ENCODE measurements at places on chromosomes 6 and 20.

- DNase-seq, result no peak
These were observed 34.8 kb upstream of the RUNX2 start for GRCh38 chr6:45293306-45293705.

DNA sequence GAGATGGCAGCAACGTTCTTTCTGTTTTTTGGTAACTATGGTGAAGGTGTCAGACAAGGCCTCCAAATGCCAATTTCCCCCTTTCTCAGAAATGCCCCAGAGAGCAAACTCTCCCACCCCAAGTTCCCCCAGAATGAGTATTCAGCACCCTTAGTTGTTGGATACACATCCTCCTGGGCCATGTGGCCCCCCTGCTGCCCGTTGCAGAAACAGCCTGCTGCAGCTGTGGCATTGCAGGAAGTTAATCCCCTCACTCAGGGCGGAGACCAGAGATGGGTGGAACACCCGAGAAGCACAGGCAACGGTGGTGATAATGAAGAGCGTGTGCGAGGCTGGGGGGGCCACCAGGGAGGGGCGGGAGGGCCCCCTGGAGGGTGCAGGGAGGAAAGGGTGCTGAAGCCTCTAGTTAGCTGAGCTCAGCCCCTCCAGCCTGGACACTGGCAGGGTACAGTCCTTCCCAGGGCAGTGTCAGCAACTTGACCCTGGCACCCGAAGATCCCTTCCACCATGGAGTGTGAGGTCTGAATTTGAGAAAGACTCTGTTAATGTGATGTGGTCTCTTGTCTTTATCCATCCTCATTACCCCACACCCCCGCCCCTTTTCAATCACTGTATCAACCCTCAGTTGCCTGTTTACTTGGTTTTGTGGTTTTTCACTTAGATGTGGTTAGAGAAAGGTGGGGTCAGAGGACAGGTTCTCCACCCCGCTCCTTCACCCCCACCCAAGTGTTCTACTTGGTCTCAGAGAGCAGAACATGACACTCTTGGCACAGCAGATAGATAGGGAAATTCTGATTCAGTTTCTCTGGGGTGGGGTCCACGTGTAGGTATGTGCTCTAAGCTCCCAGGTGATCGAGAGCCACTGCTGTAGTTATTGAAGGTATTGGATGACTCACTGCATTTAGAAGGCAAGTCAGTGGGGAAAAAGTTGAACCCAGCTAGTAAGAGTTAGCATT lies 208.8 kb upstream of the SUPT3H start:
- DNase-seq, result no peak

- peak; percentile 10 for DNase-seq
These were observed 398.8 kb downstream of the ESR1 start for GRCh38 chr6:152206072-152206818.

- no peak for DNase-seq
These were observed 57.6 kb upstream of the FOXQ1 start for GRCh38 chr6:1254326-1254725.

GRCh38 chr6:163405412-163406309 lies 8.9 kb upstream of the QKI start:
- DNase-seq, result no peak

- DNase-seq, result no peak
These were observed 196.2 kb upstream of the THEMIS start for GRCh38 chr6:128097009-128097408.

- DNase-seq, result no peak
These were observed 587.4 kb downstream of the GRIK2 start for GRCh38 chr6:101980924-101981323.

DNA sequence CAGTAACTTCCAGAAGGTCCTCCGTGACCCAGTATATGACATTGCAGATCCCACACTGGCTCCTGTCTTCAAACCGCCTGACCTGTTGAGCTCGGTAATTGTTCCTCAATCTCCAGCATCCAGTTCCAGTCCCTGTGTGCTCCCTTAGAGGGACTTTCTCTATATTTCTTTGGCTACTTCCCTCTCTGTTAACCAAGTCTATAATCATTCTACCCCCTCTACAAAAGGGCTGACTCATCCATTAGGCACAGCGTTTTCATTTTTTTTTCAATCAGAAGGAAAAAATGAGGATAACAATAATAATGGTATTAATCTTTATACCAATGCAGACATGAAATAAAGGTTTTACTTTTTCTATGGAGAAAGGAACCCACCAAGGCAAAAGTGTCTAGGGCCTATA lies 69.3 kb downstream of the FAM229B start:
- DNase-seq, result no peak

DNA sequence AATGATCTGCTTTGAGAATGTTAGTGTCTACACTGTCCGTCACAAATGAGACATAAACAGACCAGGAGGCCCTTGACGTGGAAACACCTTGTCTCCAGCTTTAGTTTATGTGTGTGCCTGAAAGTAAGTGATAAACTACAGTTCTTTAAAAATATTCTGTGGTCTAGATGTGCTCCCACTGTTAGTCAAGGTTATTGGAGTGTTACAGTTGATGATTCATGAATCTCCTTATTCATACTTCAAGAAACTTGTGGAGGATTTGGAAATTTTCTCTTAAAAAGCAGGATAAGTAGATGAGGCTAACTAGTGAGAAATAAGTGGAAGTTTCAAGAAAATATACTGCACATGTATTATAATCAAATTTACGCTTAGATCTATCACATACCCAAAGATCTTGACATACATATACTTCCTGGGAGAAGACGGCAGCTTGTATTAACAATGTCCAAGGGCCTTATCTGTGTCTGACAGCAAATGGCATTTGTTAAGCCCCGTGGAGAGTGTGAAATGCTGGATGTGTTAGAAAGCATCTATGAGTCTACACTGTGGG lies 90.5 kb upstream of the MBOAT1 start:
- DNase-seq, result no peak

GRCh38 chr20:380763-381580 lies 412 bp downstream of the TRIB3 start:
- peak; percentile 16 for DNase-seq

DNA sequence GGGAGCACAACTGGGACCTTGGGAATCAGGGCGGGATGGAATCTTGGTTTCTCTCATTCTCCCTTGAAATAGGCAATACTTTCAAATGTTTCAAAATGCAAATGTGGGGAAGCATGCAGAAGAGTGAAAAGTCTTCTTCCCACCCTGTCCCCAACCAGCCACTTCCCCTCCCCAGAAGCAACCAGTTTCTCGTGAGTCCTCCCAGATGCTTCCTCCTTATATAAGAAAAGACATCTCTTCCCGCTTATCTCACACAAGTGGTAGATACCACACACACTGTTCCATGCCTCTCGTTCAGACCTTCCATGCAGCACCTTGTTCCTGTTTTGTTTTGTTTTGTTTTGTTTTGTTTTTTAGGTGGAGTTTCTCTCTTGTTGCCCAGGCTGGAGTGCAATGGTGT lies 25.1 kb downstream of the HCK start:
- DNase-seq, result no peak

GRCh38 chr6:116842459-116842858 lies 13.6 kb upstream of the GPRC6A start:
- no peak for DNase-seq

- no peak for DNase-seq
These were observed 86.8 kb downstream of the NCR2 start for GRCh38 chr6:41422161-41422560.

DNA sequence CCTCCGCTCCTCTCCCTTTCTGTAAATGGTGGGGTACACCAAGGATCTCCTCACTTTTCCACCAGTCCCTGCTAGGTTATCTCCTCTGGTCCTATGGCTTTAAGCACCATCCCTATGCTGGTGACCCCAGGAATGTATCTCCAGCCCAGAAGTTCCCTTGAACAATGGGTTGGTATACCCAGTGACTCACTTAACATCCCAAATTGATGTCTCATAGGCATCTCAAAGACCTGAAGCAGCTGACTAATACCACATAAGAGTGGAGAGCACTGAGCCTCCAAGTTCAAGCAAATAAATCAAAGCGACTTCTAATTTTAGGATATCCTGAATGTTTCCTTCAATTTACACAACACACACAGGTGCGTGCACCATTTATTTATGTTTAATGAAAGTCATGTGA lies 48.3 kb downstream of the ADGRF1 start:
- DNase-seq, result no peak

GRCh38 chr20:25145131-25145530 lies 50.4 kb upstream of the ENTPD6 start:
- DNase-seq, result no peak

GRCh38 chr6:140446241-140446640 lies 1071.8 kb upstream of the CITED2 start:
- no peak for DNase-seq

- no peak for DNase-seq
These were observed 26.9 kb downstream of the NRN1 start for GRCh38 chr6:5979650-5980420.

DNA sequence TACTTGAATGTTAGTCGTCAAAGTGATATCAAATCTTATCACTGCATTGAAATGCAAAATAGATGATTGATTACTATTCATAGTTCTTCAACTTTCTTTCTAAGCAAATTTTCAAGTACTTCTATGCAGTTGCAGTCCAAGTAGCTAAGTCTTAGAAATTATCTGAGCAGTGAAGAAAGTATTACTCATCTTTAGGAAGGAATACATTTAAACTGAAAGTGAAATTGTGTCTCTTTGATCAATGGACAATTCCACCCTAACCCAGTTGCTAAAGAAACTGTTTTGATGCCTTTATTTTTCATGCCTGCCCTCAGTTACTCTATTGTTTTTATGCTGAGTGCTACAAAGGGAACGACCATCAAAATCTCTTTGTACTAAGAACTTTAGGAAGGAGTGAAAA lies 337.4 kb downstream of the GRIK2 start:
- no peak for DNase-seq
